ENCODE measurements at places on chromosomes 3 and 15. TPM values are rescaled to one million over a fixed set of nuclear protein-coding genes. Genes with fewer than 3 reads are reported as not detected.

DNA sequence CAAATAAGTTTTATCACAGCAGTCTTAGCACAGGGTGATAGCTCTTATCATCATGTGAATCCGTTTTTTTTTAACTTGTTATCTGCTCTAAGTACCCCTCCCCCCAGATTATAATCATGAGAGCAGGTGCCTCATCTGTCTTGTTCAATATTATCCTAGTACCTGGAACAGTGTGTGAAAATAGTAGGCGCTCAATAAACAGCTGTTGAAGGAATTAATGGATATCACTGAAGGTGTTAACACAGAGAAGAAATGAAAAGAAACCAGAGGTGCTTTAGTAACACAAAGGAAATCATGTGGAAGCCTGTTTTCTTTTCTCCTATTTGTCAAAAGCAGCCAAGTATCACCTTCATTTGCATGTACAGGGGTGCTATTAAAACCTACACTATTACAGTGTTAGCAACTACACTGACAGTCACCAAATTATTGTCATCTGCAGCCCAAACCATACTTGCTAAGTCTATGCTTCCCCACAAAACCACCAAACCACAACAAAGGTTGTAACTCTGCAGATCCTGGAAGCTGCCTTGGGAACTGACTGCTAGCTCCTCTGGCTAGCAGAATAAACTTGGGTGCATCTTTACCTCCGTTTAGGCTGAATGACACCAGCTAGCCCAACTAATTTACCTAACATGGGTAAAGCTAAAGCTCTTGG, 2.9 kb downstream of the XPC start:
- no peak for DNase-seq

DNA sequence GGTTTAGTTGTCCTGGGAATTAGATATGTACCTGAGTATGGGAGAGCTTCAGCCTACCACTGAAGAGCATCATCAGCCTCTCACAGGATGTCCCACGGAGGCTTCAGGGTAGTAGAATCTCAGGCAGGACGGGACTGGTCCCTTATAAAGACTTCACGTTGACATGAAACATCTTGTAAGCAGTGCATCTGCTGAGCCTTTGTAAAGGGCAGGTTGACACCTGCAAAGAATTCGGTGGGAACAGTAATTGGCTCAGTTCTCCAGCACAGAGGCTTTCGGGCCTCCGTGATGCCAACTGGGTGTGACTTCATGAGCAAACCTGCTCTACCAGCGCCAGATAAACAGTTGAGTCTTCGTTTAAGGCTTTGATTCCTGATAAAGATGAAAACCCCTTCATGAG, 26.9 kb upstream of the AVEN start:
- DNase-seq: no peak

GRCh38 chr3:133574260-133574881, 885 bp downstream of the CDV3 start:
- peak; percentile 90 for DNase-seq

DNA sequence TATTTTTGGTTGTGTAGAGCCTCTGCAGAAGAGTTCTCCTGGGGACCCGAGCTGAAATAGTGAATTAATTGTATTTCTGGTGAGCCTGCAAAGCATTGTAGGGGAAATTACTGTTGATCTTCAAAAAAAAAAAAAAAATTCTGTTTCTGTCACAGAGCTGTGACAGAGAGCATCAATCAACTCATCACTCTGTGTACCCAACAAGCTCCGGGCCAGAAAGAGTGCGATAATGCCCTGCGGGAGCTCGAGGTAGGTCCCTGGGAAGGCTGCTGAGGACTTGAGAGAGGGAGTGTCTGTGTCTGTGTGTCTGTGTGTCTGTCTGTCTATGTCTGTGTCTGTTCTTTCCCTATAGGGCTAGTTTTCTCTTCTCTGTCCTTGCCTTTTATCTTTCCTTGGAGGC, 294.4 kb upstream of the TPM1 start:
- no peak for DNase-seq

- DNase-seq: no peak
Observed at GRCh38 chr3:89441141-89441540, 333.7 kb downstream of the EPHA3 start.

DNA sequence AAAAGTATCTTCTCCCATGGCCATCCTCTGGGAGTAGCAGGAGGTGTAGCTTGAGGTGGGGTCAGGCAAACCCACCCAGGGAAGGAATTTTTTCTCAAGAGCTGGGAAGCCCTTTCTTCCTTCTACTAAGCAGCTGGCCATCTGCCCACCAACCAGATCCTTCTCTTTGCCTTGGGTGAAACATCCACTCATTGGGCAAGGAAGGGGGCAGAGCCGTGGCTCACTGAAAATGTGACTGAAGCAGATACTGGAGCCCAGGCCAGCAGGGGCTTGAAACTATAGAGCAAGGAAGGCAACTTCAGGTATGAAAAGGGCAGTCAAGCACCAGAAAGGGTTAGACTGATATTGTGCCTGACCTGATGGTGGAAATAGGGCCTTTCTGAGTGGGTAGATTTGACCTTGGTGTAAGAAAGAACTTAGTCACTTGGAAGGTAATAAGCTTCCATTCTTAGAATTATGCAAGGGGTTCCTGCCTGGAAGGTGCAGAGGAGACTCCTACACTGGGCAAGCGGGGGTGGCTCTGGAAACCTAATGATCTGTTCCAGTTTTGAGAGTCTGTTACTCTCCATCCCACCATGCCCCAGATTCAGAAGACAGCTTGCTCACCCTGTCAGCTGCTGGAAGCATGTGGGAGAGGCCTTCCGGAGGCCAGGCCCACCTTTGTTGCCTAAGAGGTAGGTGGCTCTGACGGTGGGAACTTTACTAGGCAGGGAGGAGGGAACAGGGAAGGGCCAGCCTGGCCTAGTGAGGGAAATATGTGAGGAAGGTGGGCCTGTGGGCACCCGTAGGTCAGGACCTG, 22.0 kb upstream of the PLA2G4E start:
- no peak for DNase-seq

GRCh38 chr3:101119535-101119934, 126.3 kb upstream of the ABI3BP start:
- no peak for DNase-seq

GRCh38 chr3:134437211-134437752, 48.5 kb downstream of the ANAPC13 start:
- no peak for DNase-seq

DNA sequence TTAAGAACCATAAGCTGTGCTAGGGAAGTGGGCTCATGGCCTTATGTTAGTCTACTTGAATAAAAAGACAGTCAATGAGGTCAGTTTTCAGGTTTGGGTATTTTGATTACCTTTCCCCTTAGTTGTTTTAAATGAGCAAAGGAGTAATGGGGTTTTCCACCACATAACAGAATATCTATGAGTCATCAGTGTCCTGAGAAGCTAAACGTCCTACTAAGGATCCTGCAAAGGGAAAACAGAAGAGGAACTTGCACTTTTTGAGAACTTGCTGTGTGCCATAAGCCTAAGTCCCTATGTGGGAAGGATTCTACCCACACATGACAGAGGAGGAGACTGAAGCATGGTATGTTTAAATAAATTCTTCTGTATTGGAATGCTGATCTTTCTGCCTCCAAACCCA, 292.8 kb upstream of the TMC3 start:
- no peak for DNase-seq

- no peak for DNase-seq
Observed at GRCh38 chr15:88400591-88401250, 66.5 kb downstream of the MRPL46 start.

DNA sequence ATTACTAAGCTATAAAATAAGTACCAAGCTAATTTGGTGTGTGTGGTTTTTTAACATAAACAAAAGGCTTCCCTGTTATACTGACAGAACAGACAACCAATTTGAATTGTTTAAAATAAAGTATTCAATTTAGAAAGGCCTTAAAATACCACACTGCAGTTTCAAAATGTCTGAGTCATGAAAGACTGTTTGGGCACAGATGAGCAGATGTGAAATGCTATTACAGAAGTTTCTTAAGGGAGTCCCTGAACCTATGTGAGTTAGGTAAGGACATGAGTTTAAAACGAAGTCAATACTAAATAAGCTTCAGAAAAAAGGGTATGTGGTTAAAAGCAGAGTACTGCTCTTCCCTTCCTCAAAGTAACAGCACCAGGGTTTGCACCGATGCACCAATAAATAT, 69.7 kb upstream of the SETMAR start:
- DNase-seq: no peak

DNA sequence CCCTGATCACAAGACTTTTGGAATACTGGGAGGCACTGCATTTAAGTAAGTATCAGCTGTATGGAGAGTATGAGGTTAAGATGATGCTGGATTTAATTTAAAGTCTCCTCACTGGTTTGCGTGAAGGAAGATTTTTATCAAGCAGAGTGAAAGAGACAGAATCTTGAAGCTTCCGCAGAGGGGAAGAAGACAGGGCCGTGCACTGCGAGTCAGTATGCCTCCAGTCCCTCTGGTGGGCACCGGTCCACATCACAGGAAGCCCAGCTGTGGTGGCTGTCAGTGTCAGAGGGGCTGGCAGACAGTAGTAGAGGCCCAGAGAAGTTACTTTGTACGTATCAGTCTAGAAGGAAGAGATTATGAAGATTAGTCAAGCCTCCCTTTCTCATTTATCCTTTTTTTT, 379.0 kb upstream of the TPRG1 start:
- DNase-seq: peak; percentile 45

DNA sequence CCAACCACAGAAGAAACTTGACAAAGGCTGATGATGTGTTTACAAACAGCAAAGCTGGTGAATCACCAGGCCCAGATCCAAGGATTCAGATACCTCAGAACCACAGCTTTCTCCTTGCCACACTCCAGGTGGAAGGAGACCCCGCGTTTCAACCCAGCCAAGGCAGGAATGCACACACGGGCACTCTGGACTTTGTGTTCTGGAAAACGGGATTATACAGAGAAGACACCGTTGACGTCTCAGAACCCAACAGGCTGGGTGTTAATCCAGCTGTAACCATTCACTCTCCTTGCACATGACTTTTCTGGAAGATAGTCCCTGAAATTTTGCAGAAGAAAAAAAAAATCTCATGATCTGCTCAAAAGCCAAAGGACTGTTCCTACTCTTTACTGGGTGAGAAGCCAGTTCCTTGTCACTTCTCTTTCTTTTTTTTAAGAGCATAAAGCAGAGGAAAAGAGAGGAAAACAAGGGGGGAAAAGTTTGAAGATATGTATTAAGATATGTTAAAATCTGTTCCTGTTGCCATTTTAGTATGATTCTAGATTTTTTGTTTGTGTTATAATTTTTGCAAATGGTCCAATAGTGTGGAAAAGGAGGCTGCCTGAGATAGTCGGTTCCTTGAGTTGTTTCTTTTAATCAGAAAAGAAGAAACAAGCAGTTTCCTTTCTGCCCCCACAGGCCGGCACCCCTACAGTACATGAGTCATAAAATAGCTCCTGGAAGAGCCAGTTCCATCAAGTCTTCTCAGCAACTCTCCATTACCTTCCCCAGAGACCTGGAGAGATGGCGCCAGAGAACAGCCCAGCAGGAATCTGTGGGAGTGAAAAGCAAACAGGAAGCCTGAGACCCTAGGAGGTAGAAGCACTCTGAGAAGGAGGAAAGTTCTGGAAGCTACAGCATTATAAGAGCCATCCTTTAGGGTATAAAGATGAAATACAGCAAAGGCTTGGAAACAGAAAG, 73.1 kb downstream of the RORA start:
- DNase-seq: peak; percentile 42

The FNDC3B gene
- total RNA-seq: 98.3 TPM

The NECTIN3 gene
- total RNA-seq: 13.2 TPM

The SCN11A gene
- not detected for total RNA-seq

The CRYGS gene
- 0.94 TPM for total RNA-seq

All from left cardiac atrium (tissue), 4 donors.